ENCODE measurements at places on chromosomes 2 and 18. TPM values are rescaled to one million over a fixed set of nuclear protein-coding genes. Genes with fewer than 3 reads are reported as not detected.

IL1F10 gene
- polyA plus RNA-seq, result not detected

TCF7L1 gene
- 0.03 TPM for polyA plus RNA-seq

ASB18 gene
- not detected for polyA plus RNA-seq

TMEM169 gene
- not detected for polyA plus RNA-seq

TMEM178A gene
- polyA plus RNA-seq, result not detected

SIX3 gene
- polyA plus RNA-seq, result not detected

RPIA gene
- polyA plus RNA-seq, result 43.3 TPM

CCT7 gene
- polyA plus RNA-seq, result 625 TPM

SPC25 gene
- polyA plus RNA-seq, result 60.9 TPM

SNTG2 gene
- not detected for polyA plus RNA-seq

- no peak for DNase-seq
These were observed 26.4 kb downstream of the CELF4 start for GRCh38 chr18:37539236-37539635.

DNA sequence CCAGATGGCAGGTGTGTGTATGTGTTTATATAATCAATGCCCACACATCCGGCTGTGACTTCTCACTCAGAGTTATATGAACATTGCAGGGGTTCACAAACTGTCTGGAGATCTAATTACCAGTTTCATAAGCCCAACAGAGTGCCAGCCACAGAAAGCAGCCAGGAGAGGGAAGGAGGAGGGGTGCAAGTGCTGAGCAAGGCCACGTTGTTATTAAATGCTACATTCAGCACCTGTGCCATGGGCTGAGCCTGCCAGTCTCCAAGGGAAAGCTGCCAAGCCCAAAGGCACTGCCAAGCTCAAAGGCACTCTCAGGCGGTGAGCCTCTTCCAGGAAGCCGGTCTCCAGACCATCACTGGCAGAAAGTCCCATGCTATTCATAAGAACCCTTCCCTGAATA, 17.4 kb downstream of the XDH start:
- DNase-seq, result no peak

- no peak for DNase-seq
These were observed 158.7 kb downstream of the MGAT5 start for GRCh38 chr2:134412639-134412999.

- no peak for DNase-seq
These were observed 80.9 kb upstream of the ARHGAP28 start for GRCh38 chr18:6648581-6648980.

DNA sequence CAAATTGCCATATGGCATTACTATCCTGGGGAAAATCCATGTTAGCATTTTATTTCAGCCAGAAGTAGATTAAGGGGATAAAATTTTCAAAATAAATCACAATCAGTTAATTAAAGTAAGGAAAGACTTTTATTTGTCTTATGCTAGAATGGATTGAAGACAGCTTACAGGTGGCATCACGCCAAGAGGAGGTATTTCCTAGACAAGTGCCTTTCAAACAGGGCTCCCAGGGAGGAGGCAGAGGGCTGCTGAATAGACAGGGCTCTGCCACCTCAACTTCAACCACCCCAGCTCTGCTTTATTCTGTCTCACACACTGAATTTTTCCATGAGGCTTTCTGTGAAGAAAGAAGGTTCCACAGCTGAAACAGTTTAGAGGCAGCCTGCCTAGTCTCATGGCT, 12.2 kb downstream of the CCDC68 start:
- no peak for DNase-seq

DNA sequence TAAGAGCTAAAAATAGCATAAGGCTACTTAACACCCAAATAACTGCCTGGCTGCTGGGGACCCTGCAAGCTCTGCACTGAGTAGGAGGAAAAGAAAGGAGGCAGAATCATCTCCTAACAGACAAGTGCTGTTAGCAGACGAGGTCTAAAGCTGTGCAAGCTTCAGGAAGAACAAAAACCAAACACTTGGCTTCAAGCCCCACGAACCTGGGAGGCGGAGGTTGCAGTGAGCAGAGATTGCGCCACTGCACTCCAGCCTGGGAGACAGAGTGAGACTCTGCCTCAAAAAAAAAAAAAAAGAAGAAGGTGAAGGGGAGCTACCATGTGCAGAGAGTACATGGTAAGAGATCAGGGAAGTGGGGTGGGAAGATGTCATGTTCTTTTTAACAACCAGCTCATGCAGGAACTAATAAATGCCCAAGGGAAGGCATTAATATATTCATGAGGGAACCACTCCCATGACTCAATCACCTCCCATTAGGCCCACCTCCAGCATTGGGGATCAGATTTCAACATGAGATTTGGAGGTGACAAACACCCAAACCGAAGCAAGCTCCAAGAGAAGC, 28.8 kb upstream of the INO80C start:
- DNase-seq, result no peak

DNA sequence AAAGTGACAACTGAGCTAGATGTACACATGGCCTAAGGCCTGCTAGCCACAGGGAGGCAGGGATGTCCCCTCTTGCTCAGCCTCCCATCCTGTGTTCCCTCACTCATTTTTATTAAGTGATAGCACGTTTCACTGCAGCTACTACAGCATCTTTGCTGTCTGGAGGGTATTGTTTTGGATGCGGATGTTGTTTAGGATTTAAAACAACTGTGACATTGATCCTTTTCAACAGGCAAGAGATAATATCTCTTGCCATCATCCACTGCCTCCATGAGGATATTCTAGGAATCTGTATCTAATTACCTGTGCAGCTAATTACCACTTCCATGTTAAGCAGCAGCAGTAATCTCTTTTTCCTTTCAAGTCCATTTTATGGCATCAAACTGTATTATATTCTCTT, 345.4 kb downstream of the PARD3B start:
- DNase-seq, result no peak

DNA sequence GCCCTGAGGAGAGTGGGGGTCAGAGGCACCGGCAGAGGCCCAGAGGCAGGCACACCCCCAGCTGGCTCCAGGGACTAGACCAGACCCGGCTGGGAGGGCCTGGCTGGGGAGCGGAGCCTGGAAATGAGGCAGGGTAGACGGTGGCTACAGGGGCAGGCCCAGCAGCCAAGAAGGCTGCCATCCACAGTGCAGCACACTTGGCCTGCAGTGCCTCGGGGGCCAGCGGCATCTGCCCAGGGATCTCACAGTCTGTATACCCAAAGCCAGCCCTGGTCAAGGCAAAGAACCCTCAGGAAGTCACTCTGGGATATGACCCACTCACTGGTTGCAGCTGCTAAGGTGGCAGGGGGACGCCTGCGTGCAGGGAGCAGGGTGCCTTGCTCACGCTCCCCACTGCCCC, 17.8 kb downstream of the PER2 start:
- DNase-seq, result no peak

GRCh38 chr2:43084699-43085091, 141.7 kb downstream of the ZFP36L2 start:
- DNase-seq, result no peak

- no peak for DNase-seq
These were observed 32.4 kb upstream of the TMEM131 start for GRCh38 chr2:98028101-98028561.

DNA sequence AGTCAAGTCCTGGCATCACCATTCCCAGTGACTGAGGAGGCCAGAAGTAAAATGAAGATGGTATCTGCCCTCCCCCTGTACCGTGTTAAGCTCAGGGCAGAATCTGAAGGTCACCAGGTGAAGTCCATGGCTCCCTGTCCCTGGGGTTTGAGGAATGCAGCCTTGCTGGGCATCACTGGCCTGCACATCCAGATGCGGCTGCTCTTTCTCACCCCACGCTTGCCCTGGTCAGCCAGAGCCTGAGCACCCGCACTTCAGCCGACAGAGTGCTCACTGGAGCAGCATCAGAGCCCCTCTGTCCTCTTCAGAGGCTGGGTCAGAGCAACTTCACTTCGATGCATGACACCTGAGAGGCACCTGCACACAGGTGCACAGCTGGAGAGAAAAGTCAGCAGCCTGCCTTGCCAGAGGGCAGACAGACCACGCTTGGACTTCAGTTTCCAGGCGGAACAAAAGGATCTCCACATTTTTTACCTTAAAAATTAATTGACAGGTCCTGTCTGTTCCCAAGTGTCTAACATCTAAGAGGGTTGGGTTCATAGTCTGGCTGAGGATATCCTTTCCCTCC, 267.3 kb downstream of the ANAPC1 start:
- no peak for DNase-seq

DNA sequence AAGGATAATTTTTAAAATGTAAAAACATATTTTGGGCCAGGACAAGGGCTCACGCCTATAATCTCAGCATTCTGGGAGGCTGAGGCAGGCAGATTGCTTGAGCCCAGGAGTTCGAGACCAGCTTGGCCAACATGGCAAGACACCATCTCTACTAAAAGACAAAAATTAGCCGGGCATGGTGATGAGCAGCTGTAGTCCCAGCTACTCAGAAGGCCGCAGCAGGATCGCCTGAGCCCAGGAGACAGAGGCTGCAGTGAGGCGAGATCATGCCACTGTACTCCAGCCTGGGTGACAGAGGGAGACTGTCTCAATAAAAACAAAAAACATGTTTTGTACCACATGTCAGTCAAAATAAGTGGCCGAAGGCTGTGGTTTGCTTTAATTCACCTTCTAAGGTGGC, 122.5 kb downstream of the HDAC4 start:
- no peak for DNase-seq

- DNase-seq, result peak; percentile 24
These were observed 75.3 kb downstream of the MBD2 start for GRCh38 chr18:54149078-54149697.

GRCh38 chr18:47545613-47546012, 294.2 kb upstream of the SKOR2 start:
- DNase-seq, result no peak

DNA sequence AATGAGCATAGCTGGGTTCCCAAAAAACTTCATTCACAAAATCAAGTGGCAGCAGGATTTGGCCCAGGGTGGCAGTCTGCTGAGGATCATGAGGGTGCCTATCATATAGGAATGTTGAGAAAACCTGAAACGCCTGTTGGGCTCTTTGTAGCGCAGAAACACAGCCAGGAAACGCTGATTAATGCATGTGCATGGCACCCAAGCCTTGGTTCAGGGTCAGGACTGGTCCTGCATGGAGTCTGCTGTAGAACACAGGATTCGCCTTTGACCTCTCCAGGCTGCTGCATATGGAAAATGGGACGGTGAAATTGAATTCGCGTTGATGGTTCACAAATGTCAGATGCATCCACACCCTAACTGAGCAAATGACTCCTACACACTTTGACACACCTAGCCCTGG, 227.9 kb upstream of the COPS8 start:
- no peak for DNase-seq

DNA sequence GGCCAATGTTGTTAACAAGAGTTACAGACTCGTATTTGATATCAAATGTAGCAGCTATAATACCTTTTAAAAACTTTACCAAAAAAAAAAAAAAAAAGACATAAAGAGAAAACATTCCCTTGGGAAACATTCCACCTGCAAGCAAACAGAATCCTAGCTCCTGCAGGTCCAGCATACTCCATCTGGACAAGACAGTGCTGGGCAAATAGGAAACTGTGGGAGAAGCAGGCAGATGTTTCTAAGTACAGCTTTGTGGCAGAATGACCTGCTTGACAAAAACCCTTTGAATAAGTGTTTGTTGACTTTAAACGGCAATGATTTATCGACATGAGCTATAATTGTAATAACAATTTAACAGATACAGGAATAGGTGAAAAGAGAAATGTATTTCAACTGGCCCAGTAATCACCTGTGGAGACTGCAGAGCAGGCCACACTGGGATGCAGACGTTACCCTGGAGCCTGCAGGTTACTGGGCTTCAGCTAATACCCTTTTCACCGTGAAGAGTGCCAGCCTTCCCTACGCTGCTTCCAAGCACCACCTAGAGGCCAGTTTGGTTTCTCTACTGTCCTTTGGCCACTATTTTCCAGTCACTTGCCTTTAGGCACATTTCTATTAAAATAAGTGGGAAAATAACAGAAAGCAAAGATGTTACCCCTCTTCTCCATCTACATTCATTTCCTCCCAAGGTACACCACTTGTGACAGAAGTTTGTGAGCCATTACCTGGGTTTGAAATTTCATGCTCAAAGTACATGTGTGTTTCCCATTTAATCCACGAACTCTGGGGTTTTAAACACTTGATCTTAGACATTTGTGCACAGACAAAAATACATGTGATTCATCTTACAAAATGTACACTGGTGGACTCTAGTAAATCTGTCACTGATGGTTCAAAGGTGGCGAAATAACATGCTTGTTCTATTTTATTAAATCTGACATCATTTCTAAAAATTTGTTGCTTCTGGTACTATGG, 96.9 kb upstream of the ZNF397 start:
- DNase-seq, result peak; percentile 76

GRCh38 chr2:3060049-3060448, 317.6 kb downstream of the EIPR1 start:
- no peak for DNase-seq

- no peak for DNase-seq
These were observed 65.8 kb downstream of the RBMS1 start for GRCh38 chr2:160427629-160428404.

DNA sequence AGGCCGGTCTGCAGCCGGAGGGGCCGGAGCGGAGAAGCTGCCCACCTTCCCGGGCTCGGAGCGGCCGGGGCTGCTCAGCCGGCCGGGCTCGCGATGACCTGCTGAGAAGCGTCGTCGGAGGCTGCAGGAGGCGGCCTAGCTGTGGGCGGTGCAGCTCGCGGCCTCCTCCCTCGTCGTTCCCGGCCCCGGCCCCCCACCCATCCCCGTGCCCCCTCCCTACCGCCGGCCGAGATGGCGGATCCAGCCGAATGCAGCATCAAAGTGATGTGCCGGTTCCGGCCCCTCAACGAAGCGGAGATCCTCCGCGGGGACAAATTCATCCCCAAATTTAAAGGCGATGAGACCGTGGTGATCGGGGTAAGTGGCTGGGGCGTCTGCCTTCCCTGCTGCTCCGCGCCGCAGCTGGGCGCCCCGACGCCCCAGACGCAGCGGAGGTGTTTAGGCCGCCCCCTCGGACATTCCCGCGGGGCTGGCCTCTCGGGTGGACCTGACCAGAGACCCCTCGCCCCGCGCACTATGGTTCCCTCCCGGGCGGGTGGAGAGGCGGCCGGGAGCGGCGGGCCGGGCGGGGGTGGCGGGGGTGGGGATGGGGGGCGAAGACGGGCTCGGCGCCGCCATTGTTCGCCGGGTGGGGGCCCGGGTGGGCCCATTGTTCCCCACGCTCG, 492 bp downstream of the KIF5C start:
- DNase-seq, result no peak

DNA sequence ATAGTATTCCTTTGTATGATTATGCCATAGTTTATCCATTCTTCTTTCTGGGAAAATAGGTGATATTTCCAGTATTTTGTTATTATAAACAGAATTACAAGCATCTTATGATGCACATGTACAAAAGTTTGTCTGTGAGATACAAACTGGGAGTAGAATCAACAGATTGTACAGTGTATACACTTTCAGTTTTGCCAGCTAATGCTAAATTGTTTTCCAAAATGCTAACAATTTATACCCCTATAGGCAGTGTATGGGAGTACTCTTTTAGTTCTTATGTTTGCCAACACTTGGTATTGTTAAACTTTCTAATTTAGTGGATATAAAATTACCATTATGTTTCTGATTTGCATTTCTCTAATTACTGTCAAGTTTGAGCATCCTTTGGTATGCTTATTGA, 31.0 kb upstream of the TNFRSF11A start:
- no peak for DNase-seq

- DNase-seq, result no peak
These were observed 567.2 kb downstream of the SATB2 start for GRCh38 chr2:198890490-198890889.
